ENCODE measurements at places on chromosomes 11 and 22.

DNA sequence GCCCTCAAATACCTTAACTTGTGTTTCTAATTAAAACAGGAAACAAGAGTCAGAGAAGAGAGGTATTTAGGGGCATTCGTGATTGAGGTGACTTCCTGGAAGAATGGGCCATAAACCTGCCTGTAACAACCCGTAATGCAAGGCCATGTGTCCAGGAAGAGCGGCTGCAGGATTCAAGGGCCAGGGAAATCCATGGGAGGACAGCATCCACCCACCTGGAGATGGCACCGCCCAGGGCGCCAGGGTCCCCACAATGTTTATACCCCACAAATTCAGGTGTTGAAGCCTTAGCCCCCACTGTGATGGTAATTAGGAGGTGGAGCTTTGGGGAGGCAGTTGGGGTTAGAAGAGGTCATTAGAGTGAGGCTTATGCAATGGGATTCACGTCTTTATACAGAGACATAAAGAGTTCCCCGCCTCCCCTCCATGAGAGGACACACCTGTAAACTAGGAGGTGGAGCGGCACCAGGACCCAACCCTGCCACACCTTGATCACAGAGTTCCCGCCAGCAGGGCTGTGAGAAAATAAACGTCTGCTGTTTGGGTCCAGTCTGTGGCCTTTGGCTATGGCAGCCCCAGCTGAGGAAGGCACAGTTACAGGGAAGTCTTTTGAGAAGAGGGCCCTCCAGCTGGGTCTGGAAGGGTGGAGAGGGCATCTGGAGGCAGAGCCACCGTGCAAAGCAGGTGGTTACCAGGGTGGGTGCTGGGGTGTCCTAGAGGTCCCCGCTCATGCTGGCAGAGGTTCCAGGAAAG, 1394.3 kb downstream of the TBC1D22A start:
- no peak for DNase-seq

DNA sequence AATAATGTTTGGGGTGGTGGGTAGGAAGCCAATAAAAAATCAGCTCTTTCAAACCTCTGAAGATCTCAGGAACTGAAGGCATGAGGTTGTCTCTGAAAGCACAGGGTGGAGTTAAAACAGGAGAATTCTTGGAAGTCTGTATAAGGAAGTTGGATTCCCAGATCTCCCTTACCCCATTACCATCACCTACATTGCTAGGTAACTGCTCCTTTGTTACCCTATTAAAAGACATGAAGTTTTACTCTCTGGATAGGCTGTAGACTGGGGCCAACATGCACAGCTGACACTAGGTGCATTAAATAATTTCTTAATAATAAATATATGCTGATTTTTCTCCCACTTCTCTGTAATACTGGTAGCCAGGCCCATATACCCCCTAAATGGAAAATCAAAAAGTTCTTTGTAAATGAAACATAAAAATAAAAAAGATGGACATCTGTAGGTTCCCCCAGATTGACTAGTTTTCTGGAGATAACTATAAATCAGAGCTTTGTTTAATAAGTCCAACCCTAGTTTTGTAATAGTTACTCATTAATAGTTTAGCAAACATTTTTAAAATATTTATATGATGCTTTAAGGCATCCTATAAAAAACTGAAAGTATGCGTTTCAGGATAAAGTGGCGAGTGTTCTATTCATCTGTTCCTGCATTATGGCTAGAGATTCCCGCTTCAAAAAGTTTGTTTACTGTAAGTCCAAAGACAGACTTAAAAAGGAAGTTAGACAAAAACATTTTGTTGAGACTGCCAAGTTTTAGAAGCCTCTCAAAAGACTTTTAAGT, 63.8 kb downstream of the KIF18A start:
- no peak for DNase-seq

DNA sequence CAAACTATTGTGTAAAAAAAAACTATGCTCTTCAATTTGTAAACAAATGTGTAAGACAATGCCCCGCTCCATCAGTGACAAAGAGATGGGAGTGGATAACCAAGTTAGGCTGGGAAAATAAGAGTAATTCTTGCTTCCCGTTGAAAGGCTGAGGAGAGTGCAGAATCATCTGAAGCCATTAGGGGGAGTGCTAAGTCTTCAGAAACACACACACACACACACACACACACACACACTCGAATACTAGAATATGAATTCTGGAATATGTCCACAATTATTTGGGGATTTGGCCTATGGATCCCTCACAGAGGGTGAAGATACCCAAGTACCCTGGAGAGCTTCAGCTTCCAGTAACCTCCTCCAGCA, 27.8 kb upstream of the ROBO3 start:
- peak; percentile 69 for DNase-seq

DNA sequence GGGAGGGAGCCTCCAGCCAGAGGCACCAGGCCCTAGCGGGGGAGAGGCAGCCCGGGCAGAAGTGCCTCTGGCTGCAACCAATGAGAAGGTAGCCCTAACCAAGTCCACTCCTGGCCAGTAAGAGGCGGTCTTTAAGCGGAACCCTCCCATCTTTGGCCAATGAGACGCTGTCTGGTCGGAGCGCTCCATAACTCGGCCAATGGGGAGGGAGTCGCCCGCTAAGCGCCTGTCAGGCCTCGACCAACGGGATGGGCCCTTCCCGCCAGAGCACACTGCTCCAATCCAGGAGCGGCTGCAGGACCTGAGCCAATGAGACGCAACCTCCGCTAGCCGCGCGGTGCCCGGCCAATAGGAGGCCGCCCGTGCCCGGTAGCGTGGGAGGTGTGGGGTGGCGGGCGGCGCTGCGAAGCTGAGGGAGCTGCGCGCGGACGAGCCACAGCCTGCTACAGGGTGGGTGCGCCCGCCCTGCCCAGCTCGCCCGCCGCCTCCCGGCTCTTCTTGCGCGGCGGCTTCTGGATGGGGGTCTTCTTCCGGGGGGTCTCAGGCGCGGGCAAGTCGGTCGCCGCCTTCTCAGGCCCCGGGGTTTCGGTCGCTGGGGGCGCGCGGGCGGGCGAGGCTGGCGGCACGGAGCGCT, 12.6 kb downstream of the SCARF2 start:
- DNase-seq = no peak

- DNase-seq = no peak
Measured at GRCh38 chr11:34565417-34566207, 52.0 kb upstream of the ELF5 start.

GRCh38 chr11:70546191-70546940, 148.0 kb downstream of the CTTN start:
- no peak for DNase-seq
